ENCODE measurements at places on chromosomes 7 and 10. TPM values are rescaled to one million over a fixed set of nuclear protein-coding genes. Genes with fewer than 3 reads are reported as not detected.

DNA sequence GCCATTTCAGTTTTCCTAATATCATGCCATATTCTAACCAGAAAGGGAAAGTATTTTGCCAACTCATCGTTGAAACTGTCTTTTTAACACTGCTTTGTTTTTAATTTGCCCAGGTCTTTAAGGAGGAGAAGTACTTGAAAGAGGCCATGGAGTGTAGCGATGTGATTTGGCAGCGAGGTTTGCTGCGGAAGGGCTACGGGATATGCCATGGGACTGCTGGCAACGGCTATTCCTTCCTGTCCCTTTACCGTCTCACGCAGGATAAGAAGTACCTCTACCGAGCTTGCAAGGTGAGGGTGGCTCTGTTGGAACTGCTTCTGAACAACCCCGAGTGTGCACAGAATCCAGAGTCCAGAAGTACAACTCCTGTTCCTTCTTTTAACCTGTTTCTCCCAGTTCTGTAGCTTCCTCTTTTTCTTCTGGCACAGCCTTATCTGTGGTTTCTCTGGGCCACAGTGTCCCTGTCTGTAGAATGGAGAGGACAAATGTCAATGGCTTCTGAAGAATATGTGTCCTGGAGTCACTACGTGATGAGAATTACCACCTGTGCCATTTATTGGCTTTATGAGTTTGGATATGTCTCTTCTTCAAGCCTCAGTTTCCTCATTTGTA is 60.1 kb downstream of the LANCL2 start:
- no peak overlapping the region for H3K4me3 ChIP-seq
- H3K36me3 ChIP-seq = no peaks in the 10 kb centered on the region
- no peaks in the 10 kb centered on the region for H3K27me3 ChIP-seq

DNA sequence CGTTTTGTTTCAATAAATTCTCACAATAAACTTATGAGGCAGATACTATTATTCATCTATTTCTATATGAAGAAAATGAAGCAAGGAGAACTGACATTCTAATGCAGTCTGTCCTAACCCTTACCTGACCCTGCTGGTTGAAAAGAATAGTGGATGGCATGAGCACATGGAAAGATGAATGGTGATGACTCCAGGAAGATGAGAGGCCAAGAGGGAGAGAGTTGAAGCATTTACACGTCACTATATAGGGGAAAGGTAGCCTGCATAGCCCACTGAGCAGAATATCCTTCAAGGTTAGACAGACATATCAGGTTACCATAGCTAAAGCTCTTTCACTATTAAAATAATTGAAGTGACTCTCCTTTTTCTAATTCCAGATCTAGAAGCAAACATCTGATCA is 163.9 kb upstream of the CDK1 start:
- H3K27me3 ChIP-seq = no peaks in the 10 kb centered on the region
- H3K4me3 ChIP-seq = no peak overlapping the region
- no peak for DNase-seq
- no peaks in the 10 kb centered on the region for H3K36me3 ChIP-seq
- no peaks in the 10 kb centered on the region for H3K4me1 ChIP-seq

- peak; percentile 42 for DNase-seq
- H3K36me3 ChIP-seq = no peaks in the 10 kb centered on the region
- H3K27me3 ChIP-seq = no peaks in the 10 kb centered on the region
- peak overlapping the region; percentile 7 for H3K27ac ChIP-seq
Measured at GRCh38 chr10:48309711-48310226, 3.3 kb downstream of the MAPK8 start.

DNA sequence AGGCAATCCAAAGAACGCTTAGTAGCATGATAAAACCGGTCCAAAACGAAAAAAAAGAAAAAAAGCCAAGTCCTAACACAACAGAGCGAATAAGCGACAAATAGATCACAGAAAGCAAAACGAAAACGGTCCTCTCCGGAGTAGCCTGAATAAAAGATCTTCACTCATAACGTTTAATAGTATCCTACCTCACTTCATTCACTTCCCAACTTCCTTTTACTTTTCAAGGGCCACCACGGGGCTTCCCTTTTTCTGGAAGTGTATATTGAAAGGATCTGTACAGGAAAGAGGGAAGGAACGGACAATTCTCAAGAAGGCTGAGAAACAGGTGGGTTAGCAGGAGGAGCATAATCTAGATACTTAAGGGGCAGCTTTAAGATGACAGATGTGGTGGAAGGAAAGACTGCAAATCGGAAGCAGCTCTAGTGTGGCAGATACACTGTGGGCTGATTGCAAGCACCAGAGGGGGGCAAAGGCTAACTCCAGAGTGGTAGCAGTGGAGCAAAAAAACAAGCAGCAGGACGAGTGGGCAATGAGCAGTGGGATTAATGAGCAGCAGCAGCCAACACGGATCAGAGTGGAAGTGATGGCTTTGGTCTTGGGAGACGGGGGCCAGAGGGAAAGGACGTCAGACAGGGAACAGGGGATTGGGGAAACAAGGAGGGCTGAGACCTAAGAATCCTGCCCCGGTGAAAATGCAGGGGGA is 866 bp downstream of the CNOT4 start:
- H3K36me3 ChIP-seq = no peaks in the 10 kb centered on the region
- peak overlapping the region; percentile 83 for H3K27ac ChIP-seq
- H3K4me1 ChIP-seq = peaks cover 19% of the 10 kb centered on the region
- no peaks in the 10 kb centered on the region for H3K27me3 ChIP-seq
- peak overlapping the region; percentile 92 for H3K4me3 ChIP-seq
- DNase-seq = peak; percentile 67

DNA sequence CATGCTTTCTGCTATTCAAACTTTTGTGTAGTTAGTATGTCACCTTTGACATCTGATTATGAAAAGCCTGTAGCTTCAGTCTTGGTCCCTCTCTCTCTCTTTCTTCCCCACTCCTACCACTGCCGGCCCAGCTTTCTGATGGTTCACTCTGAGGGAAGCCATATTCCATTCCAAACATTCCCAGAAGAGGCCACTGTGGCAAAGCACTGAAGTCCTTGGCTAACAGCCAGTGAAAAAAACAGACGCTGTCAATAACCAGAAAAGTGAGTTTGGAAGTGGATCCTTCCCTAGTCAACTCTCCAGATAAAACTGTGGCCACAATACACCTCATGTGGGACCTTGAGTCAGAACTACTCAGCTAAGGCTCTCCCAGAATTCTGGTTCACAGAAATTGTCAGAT is 950.7 kb upstream of the PHF14 start:
- H3K36me3 ChIP-seq = no peaks in the 10 kb centered on the region
- no peak overlapping the region for H3K27ac ChIP-seq
- H3K27me3 ChIP-seq = no peaks in the 10 kb centered on the region
- peak; percentile 59 for DNase-seq
- no peak overlapping the region for H3K4me3 ChIP-seq

DNA sequence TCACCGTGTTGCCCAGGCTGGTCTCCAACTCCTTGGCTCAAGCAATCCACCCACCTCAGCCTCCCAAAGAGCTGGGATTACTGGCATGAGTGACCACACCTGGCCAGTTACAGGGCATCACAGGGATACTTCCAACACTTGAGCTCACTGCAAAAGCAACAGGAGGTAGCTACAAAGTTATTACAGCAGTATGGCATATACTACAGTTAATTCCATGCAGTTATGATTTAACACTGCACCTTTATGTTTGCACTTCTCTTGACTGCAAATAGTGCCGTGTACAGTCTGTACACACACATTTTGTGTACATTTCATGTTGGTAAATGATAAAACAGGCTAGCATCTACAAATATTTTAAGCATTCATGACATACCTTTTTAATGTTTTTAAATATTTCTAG is 21.3 kb downstream of the SRPK2 start:
- H3K27ac ChIP-seq = no peak overlapping the region
- no peaks in the 10 kb centered on the region for H3K27me3 ChIP-seq
- DNase-seq = no peak
- no peak overlapping the region for H3K4me3 ChIP-seq

DNA sequence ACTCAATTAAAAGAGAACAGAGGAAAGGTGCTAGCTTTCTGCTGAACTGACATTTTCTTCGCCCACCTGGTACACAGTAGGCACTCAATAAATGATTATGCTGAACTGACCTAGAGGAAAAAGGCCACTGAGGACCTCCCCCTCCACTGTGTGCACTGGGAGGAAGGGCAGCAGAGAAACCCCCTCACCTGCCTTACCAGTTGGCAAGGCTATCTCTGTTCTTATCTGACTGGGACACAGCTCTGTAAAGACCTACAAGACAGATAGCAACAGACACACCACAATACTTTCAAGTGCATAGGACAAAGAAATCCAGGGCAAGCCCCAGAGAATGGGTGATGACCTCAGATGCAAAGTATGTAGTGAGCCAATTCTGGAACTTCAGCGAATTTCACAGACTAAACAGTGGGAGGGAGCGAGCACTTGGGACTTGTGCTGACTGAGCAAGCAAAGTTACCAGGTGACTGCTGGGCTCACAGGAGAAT is 30.4 kb downstream of the PDLIM1 start:
- H3K36me3 ChIP-seq = peaks cover 10% of the 10 kb centered on the region
- H3K4me3 ChIP-seq = no peak overlapping the region
- no peaks in the 10 kb centered on the region for H3K27me3 ChIP-seq
- peaks cover 8% of the 10 kb centered on the region for H3K4me1 ChIP-seq

DNA sequence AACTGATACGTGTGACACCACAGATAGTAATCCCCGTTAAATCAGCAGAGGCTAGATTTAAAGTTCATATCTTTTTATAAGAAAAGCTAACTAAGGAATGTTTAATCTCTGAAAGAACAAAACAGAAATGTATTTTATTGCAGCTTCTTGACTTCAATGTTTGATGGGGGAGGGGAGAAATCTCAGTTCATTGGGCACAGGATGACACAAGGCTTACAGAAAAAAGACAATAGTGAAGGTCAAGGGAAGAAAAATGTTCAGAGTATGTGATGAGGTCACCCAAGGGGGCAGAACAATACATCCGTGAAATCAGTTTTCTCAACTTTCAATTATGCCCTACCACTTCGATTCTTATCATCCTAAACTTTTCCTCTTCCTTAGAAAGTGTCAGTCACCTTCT is 102.9 kb downstream of the ELAPOR2 start:
- no peak overlapping the region for H3K4me3 ChIP-seq
- peaks cover 5% of the 10 kb centered on the region for H3K4me1 ChIP-seq
- DNase-seq = peak; percentile 5
- no peaks in the 10 kb centered on the region for H3K27me3 ChIP-seq

DNA sequence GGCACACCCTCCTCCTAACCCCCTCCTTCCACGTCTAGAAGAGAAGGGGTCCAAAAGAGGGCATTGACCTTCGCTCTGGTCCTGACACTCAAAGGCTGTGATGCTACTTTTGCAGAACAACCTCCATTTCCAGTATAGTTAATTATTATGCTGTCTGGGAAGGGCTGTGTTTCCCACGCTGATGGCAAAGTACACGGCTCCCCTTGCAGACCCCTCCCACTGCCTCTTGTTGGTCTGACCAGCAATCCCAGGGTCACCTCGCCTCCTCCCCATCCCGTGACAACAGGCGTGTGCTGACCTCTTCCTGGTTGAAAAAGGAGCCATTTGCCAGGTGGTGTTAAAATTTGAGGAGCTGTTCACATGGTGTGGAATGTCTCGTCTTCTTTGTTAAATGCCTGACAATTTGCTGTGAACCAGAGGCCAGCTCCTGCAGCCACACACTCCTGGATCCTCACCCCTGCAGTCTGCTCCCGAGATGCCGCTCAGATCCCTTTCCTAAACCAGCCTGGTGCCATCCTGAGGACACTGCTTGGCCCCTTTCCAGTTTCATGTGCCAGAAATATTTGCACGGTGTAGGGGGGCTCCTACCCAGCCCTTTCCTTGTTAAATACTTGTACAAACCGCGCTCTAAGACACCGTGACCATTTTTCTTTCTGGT is 321.7 kb downstream of the WDR37 start:
- no peak overlapping the region for H3K4me3 ChIP-seq
- H3K27me3 ChIP-seq = no peaks in the 10 kb centered on the region
- no peak for DNase-seq
- H3K27ac ChIP-seq = no peak overlapping the region
- H3K4me1 ChIP-seq = no peaks in the 10 kb centered on the region

DNA sequence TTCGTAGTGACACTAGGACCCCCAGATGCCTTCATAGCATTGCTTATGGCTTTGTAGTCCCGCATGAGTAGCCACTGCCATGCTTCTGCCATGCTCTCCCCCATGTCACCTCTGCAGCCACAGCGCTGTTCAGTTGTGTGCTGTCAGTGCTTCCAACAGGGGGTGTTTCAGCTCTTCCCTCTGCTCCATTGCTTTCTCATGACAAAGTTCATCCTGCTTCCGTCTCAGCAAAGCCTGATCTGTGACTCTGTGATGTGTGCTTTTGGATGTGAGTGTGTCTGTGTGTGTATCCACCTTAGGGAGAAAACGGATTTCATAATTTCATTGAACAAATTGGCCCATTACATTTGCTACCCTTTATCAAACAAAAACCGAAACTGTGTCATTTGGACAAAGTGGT is 134.9 kb upstream of the SAMD8 start:
- H3K36me3 ChIP-seq = peaks cover 2% of the 10 kb centered on the region
- no peak for DNase-seq
- peaks cover 4% of the 10 kb centered on the region for H3K4me1 ChIP-seq
- no peak overlapping the region for H3K4me3 ChIP-seq

- H3K27me3 ChIP-seq = no peaks in the 10 kb centered on the region
- no peak for DNase-seq
- H3K36me3 ChIP-seq = peaks cover 4% of the 10 kb centered on the region
- no peaks in the 10 kb centered on the region for H3K4me1 ChIP-seq
- H3K27ac ChIP-seq = no peak overlapping the region
Measured at GRCh38 chr10:11522821-11523245, 88.6 kb downstream of the USP6NL start.

DNA sequence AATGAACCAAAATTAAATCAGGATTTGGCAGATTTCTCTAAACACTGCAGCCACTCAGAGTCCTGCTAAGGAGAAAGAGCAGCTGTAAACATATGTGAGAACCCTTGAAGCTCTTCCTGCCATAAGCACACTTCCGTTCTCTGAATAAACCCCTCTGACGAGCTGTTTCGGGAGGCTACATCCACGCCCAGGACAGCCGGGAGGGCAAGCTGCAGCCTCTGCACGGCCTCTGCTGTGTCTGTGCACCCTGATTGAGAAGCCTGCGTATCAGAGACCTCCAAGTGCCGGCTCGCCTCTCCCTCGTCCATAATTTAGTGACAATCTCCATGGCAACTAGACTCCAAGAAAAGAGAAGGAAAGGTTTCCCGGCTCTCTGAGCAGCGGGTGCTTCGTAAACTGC is 114.4 kb downstream of the PTPRN2 start:
- no peak for DNase-seq
- no peak overlapping the region for H3K4me3 ChIP-seq
- no peaks in the 10 kb centered on the region for H3K36me3 ChIP-seq

GRCh38 chr10:124569623-124570470 is 108.2 kb downstream of the LHPP start:
- H3K36me3 ChIP-seq = no peaks in the 10 kb centered on the region
- no peaks in the 10 kb centered on the region for H3K27me3 ChIP-seq
- H3K27ac ChIP-seq = no peak overlapping the region
- DNase-seq = no peak
- H3K4me1 ChIP-seq = no peaks in the 10 kb centered on the region

The SFTPD gene
- not detected for total RNA-seq

The TMEM130 gene
- total RNA-seq = not detected

The ZNF804B gene
- not detected for total RNA-seq

The ANXA11 gene
- total RNA-seq = 122 TPM
